Dermis microvascular lymphatic vessel endothelial cell (primary cell): ENCODE measurements at places on chromosomes 3 and 15. TPM values are rescaled to one million over a fixed set of nuclear protein-coding genes. Genes with fewer than 3 reads are reported as not detected.

DNA sequence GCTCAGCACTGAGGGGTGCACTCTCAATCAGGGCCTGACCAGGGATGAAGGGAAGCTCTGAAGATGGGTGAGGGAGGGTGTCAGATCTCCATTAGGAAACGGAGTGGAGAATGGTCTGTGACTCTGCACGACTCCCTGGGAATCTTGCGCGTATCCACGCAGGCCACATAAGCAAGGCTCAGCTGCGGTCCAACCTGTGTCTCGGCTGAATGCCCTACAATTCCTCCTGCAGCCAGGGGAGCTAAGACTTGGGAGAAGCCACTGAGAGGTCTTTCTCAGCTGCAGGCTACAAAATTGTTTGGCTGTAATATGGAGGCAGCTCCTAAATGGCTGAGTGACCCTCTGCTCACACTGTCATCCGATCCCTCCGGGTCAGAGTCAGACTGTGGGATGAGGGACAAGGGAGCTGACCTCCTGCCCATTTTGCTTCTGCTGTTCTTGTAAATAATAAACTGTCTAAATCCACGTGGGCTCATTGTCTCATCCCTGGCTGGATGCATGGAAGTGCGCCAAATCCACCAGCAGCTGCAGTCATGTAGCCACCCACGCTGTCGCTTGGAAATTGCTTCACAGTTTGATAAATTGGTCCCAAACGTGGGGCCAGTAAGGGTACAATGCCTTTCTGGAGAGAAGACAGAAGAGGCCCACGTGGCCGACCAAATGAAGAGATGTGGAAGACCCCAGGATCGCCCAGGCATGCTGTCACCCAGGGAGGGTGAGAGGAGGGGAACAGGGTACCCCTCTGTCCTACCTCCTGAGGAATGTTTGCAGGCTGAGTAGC lies 30.5 kb downstream of the ALS2CL start:
- no peak for DNase-seq

- DNase-seq = peak; percentile 78
Observed at GRCh38 chr3:47164007-47164881, at the start of gene SETD2. TSS of gene SETD2 (minus strand) at chr3:47164113. CDS start at chr3:47163924, 189 bp downstream.

GRCh38 chr15:38524156-38524555 lies 40.5 kb downstream of the RASGRP1 start:
- no peak for DNase-seq

GRCh38 chr15:63389902-63390670 lies 8.4 kb upstream of the CA12 start:
- DNase-seq = no peak

GRCh38 chr15:85336880-85337279 lies 43.5 kb upstream of the AKAP13 start:
- no peak for DNase-seq

DNA sequence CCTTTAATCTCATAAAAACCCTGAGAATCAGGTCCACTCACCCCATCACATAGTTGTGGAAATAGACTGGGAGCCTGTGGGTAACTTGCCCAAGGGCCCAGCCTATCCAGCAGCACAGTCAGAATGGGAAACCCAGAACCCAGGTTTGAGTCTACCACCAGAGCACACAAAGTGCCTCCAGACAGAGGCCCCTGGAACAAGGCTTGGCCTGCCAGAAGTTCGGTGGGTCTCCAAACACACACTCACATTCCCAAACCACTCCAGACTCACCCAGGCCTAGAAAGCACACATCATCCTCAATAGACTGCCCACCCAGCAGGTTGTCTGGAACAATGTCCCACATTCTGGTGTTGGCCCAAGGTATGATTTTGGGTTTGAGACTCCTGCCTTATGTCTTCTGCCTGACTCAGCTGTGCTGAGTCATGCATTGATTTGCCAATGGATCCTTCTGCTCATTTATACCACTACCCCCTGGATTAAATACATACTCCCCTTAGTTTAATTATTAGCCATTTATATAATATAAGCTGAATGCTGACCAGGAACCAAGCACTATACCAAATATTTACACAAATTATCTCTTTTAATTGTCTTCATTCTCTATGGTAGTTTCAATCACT lies 4.5 kb downstream of the SLC12A8 start:
- no peak for DNase-seq

DNA sequence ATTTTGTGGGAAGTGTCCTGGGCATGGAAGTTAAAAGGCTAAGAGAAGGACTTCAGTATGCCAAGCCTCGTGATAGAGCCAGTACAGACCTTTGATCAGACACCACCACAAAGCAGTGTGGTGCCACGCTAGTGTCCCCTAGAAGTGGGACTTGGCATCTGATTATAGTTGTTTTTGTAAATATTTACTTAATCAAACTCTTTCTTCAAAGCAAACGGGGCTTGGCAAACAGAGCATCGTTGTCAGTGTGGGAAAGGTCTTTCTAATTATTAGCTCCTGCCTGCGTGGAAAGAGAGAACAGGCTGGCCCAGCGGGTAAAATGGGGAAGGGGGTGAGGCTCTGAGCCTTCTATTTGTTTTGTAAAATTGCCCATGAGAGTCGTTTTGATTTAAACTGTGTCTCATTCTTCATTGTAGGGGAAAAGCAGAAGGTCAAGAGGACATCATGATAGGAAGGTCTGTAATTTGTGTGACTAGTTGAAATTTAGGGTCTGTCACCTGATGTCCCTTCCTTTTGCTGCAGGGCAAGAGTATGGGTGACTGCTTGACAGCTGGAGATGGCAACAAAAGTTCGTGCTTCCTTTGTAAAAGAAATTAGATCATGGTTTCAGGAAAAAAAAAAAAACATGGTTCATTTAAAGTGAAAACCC lies 105.0 kb downstream of the IQCH start:
- no peak for DNase-seq

GRCh38 chr3:128714887-128715491 lies 11.0 kb upstream of the RAB7A start:
- no peak for DNase-seq

GRCh38 chr3:183437666-183438564 lies 9.5 kb upstream of the MCF2L2 start:
- no peak for DNase-seq

DNA sequence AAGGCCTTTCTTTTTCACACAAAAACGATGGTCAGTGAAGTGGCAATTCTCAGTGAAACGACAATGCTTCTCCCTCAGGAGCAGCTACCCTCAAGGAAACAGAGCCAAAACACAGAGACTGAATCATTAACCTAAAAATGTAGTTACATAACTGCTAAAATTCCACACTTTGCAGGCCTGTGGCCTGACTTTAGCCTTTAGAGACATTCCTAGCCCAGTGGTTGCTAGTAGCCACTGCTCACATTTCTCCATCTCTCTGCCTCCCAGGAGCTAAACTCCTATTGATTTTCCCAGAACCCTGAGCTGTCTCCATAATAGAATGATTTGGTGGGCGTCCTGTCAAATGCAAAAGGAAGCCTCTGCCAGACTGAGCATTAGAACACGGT lies 630.1 kb upstream of the KCNMB2 start:
- no peak for DNase-seq

DNA sequence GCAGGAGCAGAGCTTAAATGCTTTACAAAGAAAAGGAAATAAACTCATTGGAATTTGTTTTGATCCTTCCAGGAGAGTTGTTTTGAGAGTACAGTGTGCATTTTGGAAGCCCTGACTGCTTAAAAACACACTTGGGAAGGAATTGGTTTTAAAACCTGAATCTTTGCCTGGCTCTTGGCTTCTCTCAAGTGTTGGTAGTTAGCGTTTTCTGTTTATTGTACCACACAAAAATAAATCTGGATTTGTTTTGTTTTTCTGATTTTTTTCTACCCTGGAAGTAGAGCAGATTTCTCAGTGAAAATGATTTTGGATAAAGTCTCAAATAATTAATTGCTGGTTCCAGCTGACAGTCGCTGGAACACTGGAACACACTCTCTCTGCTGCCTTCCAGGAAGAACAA lies 90.6 kb downstream of the CHST2 start:
- DNase-seq = no peak

- DNase-seq = no peak
Observed at GRCh38 chr3:184770541-184770940, 41.4 kb upstream of the VPS8 start.

DNA sequence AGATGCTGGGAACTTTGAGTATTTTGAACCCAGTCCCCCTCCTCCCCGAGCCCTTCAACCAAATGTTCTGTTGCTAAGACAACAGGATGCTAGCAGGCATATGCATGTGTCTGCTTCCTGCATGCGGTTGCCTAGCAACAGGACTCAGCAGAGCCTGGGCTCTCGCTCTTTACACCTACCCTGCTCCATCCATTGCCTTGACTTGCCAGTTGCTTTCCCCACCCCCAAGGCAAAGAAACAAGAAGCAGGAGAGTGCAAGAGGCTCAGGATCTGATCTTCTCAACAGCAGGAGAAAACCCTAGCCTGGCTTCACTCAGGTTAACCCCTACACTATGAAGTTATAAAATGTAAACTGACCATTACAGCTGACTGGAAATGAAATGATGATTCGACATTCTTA lies 393.0 kb downstream of the IGSF11 start:
- DNase-seq = no peak

- no peak for DNase-seq
Observed at GRCh38 chr3:114730397-114730796, 416.7 kb downstream of the ZBTB20 start.

DNA sequence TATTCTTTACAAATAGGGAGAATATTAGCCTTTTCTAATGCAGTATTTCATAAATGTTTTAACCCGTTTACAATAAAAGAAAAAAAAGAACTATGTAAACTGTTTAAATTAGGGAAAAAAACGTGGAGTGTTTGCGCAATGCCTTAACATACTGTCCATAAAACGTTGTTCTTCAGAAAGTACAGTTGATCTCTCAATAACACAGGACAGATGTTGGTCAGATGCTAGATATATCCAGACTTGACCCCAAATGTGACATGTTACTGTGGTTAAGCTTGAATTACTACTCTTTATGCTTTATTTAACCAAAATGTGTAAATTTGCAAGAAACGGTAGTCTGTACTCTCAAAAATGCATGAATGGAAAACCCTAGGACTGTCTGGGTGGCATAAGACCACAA lies 110.3 kb downstream of the PLOD2 start:
- DNase-seq = no peak

DNA sequence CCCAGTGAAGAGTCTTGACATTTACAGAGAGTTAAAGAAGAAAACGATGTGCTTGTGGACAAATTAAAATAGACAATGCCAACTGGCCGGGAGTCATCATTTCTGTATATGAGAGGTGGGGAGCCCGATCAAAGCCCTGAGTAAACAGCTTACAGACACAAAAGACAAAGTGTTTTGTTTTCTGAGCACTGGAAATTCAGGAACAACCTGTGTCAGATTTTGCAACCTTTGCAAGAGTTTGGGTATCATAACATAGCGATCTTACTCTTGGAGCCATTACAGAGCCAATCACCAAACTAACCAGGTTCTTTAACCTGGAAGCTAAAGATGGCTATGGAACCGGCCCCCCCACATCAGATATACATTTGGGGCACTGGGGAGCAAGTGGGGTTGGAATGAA lies 101.9 kb upstream of the LRIG1 start:
- DNase-seq = no peak

GRCh38 chr3:119257654-119258410 lies 17.2 kb upstream of the B4GALT4 start:
- peak; percentile 25 for DNase-seq

- no peak for DNase-seq
Observed at GRCh38 chr3:144770281-144770680, 798.7 kb downstream of the DIPK2A start.

- DNase-seq = no peak
Observed at GRCh38 chr3:33438881-33439545, 1.2 kb downstream of the UBP1 start.

Gene SLC9C1
- total RNA-seq = under 0.01 and 0.13 TPM in 2 replicates

Gene SLC22A14
- under 0.01 TPM in 1 of 2 replicates, not detected in the other for total RNA-seq

Gene NANOGP8
- total RNA-seq = not detected in 2 replicates

Gene PARP3
- total RNA-seq = 5.6 and 6.7 TPM in 2 replicates

Gene IQCH
- 1.0 and 1.1 TPM in 2 replicates for total RNA-seq

Gene GHRL
- total RNA-seq = 0.39 and 0.51 TPM in 2 replicates

Gene CLDN18
- not detected in 2 replicates for total RNA-seq

Gene INTS14
- 29.8 and 37.4 TPM in 2 replicates for total RNA-seq

Gene CLDN11
- total RNA-seq = 77.5 and 185 TPM in 2 replicates

Gene GHSR
- not detected in 2 replicates for total RNA-seq

Gene AMT
- total RNA-seq = 0.26 and 0.51 TPM in 2 replicates

Gene KBTBD13
- not detected in 2 replicates for total RNA-seq

Gene PARP16
- total RNA-seq = 1.8 and 3.0 TPM in 2 replicates

Gene CHRNA7
- 0.38 and 0.64 TPM in 2 replicates for total RNA-seq

Gene ALS2CL
- 4.9 and 5.4 TPM in 2 replicates for total RNA-seq

Gene SLC38A3
- total RNA-seq = under 0.01 TPM in 2 replicates

Gene CDHR4
- total RNA-seq = not detected in 2 replicates

Gene STT3B
- 119 and 130 TPM in 2 replicates for total RNA-seq
